Globus pallidus (tissue), 1 donor: ENCODE measurements at places on chromosomes 7 and 10.

GRCh38 chr10:34106356-34106885 is 708.7 kb downstream of the PARD3 start:
- DNase-seq: no peak

DNA sequence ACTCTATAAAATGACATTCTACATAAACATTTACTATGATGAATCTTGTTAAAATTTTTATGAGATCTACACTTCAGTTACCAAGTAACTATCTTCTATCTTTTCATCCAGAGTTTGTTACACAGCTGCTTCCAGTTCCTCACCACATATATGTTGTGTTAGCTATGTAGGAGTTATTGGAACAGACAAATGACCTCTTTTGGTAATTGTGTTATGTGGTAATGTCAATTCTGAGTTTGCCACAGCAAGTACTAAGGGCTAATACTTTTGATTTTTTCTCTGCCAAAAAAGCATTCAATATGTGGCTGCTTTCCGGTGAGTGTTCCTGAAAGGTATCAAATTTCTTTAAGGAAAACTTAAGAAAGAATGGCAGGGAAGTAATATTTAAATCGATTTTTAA is 573.9 kb upstream of the PCDH15 start:
- no peak for DNase-seq

DNA sequence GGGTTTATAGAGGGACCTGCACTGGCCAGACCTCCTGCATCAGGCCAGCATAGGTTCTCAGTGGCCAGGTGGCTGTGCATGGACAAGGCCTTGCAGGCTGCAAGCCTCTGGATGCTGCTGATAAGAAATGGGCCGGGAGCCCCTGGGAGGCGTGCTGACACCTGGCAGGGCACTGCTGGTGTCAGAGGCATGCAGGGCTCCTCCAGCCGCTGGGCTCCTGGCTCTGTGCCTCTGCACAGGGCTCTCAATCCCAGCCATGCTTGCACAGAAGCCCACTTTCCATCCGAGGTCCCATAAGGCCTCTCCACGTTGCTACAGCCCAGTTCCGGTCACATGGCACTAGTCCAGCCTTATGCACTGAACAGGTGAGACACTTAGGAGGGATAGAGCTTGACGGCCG is 27.3 kb downstream of the ANTXRL start:
- no peak for DNase-seq

DNA sequence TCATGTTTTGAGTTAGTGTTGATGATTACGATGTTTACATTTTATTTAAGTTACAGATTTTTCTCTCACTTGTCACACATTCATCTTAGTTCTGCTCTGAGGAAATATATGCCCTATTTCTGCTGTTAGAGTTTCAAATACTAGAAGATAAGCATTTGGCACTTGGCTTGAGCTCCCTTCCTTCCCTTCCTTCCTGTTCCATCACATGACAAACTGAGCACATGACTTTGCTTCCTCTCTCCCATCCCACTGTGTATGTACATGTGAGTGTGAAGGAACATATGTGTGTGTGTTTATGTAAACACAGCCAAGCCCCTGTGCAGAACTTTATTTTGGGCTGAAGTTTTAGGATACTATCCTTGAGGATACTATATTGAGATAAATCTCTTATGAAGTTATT is 795.9 kb upstream of the IGFBP3 start:
- no peak for DNase-seq

- peak; percentile 91 for DNase-seq
Observed at GRCh38 chr10:31669357-31669756, 259.3 kb downstream of the ARHGAP12 start.

DNA sequence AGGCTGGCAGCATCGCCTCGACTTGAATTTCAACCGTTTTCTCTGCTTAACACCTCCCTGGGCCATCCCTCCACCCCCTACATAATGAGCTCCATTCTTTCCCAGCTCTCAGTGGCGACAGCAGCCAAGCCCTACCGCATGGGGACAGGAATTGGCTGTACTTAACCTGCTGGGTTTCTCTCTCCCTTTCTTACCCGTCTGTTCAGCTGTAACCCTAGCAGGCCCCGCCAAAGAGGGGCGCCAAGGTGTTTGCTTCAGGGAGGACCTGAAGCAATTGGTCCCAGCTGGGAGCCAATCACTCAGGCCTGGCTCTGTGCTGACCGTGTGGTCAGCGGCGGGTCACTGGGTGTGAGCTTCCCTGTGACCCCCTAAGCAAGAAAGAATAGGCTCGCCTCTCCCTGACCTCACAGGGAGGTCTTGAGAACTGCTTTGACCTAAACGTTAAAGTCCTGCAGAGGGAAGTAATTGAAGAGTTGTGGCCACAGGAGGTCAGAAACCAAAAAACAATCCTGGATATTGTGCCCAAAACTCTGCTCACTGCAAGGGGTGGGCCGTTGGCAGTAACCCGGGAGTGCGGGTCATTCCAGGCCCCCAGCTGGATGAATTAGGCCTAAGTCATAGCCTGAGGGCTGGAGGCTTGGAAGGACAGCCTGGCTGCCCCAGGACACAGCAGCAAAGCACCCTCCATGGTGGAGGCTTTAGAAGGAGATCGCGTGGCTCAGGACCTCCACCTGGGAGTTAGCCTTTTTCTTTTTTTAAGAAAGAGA is 114.6 kb downstream of the ITIH5 start:
- DNase-seq: peak; percentile 71

- DNase-seq: peak; percentile 20
Observed at GRCh38 chr10:105837951-105838350, 1196.9 kb downstream of the SORCS3 start.

- DNase-seq: no peak
Observed at GRCh38 chr7:76165106-76165972, 36.4 kb upstream of the SRRM3 start.

DNA sequence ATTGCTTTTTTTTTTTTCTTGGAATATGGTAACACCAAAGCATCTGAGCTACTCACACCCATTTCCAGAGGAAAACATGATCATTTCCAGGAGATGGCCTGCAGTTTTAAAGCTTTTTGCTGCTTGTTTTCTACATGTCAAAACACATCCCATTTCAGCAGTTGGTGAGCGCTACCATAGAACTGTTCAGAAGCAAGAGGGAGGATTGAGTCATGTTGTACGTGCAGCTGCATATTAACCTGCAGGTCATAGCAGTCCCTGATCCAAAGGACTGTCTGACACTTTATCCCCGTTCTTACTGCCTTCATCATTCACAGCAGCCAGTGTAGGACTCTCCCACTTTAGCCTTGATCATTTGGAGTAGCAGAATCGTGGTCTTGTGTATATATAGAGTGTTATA is 124.6 kb downstream of the AUTS2 start:
- DNase-seq: no peak

DNA sequence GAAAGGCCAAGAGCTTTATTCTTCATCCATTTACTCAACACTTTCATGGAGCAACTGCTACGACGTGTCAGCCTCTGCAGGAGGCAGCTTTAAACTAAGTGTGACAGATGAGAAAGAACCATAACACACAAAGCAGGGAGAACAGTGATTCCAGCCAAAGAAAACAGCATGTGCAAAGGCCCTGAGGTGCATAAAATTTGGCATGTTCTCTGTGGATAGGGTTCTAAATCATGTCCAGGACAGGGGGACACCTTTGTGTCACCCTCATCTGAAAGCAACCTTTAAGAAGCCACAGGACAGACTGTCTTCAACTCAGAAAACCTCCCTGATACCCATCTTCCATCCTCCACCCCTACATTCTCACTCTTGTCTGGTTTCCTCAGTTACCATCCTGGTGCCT is 116.6 kb downstream of the KCNMA1 start:
- DNase-seq: no peak

- no peak for DNase-seq
Observed at GRCh38 chr7:153432063-153432462, 620.1 kb upstream of the DPP6 start.

- DNase-seq: peak; percentile 25
Observed at GRCh38 chr10:126350216-126350992, 37.9 kb downstream of the ADAM12 start.

- no peak for DNase-seq
Observed at GRCh38 chr10:29736366-29737073, 101.7 kb upstream of the SVIL start.

DNA sequence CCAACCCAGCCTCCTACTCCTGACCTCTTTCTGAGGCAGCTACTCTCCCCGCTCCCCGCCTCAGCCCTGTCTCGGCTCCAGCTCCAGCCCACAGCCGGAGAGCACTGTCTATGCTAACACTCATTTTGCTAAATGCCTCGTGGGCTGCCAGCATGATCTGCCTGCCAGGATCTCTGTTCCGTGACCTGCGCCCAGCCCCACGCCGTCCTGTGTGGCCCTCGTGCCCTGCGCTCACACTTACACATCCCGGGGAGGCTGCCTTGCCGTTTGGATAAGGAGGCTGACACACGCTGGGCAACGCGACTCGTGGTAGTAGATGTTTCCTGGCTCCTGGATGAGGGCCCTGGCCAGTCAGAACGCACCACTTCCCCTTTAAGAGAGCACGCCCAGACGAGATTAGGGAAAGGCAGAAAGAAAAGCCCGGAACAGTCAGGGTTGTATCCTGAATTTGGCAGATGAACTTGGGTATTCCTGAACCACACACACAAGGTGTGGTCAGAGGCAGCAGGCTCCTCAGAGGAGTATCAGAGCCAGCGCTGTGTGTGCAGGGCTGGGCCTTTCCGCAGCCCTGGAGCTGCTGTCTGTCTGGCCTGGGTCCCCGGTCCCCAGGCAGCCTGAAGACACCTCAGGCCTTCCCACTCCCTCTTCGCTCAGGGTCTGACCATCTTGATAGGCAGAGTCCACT is 97.7 kb upstream of the EFCAB10 start:
- peak; percentile 56 for DNase-seq

DNA sequence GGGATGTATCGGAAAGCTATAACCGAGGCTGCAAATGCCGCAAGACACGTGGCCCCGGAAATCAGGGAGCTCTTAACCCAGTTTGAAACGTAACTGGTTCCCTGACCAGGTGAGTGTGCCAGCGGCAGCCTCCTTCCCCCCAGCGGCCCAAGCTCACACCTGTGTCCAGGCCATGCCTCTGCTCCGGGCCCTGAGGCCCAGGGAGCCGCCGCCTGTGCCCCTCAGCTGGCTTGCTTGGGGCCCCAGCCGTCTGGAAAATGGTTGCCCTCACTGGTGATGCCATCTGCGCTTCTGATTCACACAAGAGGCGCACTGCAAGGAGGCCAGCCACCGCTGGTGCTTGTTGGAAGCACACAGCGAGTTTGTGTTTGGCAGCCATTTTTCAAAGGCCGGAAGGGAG is 9.2 kb downstream of the PWWP2B start:
- DNase-seq: no peak

- no peak for DNase-seq
Observed at GRCh38 chr7:36367561-36368077, 22.0 kb upstream of the ANLN start.

- DNase-seq: no peak
Observed at GRCh38 chr7:70458745-70459144, 673.2 kb upstream of the GALNT17 start.

- peak; percentile 77 for DNase-seq
Observed at GRCh38 chr7:30800785-30801252, 29.6 kb downstream of the MINDY4 start.

DNA sequence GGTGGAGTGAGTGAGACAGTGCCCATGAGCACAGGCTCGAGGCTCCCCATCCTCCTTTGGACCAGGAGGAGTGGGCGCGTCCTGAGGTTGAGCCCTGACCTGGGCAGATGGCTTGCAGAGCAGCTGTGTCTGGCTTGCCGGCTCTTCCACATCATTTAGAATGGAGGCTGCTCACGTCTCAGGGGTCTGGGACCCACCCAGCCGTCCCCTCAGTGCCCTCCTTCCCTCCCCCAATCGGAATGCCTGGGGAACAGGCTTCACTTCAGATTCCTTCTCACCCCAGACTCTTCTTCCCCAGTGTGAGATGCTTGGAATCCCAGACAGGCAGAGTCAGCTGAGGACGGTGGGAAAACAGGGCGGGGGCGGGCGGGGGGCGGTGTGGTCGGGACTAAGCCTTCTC is 968.6 kb upstream of the ZNF722 start:
- DNase-seq: no peak

GRCh38 chr10:3406556-3406955 is 234.0 kb upstream of the PITRM1 start:
- DNase-seq: peak; percentile 79

GRCh38 chr7:24462984-24463383 is 110.3 kb upstream of the PALS2 start:
- no peak for DNase-seq

- DNase-seq: no peak
Observed at GRCh38 chr7:26592011-26592410, 272.4 kb downstream of the SKAP2 start.

DNA sequence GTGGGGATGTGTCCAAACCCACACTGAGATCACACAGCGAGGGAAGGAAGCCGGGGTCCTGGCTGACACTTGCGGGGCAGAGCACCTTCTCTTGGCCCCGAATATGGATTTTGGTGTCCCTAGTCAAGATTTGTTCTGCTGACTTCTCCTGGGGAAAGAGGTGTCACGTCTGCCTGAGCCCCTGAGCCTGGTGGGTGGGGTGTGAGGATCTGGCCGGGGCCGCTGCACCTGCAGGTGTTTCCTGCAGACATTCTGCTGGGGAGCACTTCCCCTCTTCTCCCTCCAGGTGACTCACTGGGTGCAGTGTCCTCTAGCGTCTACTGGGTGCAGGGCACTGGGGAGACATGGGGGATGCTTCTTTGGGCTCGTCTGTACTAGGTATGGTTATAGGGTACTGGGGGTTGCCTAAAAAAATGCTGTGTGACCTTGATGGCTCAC is 99.2 kb downstream of the GRK5 start:
- no peak for DNase-seq

DNA sequence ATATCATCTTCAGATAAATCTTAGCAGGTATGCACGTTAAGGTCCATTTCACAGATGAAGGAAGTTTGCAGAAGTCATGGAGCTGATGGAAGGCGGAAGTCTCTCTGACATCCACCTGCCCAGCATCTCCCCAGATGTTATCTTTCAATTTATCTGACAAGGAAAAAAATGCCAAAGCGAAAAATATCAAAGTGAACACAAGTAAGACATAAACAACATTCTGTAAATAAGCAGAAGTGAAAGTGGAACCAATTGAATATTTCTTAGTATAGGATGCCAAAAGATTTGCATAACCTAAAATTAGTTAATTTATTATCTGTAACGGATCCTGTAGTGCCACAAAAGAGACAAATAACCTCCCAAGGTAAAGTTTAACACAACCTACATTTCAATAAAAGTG is 73.6 kb upstream of the NEBL start:
- DNase-seq: no peak

DNA sequence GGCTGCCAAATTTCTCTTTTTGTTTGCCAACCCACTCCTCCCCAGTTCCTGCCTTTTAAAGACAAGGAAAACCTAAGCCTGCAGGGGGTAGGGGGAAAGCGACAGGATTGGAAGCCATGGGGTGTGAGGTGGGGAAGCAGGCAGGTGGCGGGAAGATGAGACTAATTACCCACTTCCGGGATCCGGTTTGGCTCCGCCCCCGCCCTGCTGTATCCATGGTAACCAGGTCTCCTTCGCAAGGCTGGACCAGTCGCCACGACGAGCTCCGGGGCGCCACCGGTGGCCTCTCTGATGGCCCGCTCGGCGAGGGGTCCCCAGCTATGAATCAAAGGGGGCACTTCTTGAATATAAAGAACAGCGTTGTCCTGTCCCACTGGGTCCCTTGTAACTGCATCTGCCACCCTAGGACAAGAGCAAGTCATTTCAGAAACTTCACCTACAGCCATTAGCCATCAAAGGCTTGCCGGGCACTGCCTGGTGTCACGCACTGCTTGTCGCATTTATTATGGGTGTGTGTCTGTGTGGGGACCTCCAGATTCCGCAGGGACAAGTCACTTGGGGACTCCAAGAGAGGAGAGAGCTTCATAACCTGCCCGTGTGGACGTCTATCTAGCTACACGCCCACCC is 55.4 kb upstream of the LMTK2 start:
- no peak for DNase-seq

GRCh38 chr10:14571866-14572507 is 202.7 kb downstream of the FAM107B start:
- DNase-seq: peak; percentile 98
